ENCODE measurements at places on chromosomes 7 and 10. TPM values are rescaled to one million over a fixed set of nuclear protein-coding genes. Genes with fewer than 3 reads are reported as not detected.

CALHM1 gene
- total RNA-seq: not detected

TCAF2 gene
- total RNA-seq: 2.1 TPM

DNA sequence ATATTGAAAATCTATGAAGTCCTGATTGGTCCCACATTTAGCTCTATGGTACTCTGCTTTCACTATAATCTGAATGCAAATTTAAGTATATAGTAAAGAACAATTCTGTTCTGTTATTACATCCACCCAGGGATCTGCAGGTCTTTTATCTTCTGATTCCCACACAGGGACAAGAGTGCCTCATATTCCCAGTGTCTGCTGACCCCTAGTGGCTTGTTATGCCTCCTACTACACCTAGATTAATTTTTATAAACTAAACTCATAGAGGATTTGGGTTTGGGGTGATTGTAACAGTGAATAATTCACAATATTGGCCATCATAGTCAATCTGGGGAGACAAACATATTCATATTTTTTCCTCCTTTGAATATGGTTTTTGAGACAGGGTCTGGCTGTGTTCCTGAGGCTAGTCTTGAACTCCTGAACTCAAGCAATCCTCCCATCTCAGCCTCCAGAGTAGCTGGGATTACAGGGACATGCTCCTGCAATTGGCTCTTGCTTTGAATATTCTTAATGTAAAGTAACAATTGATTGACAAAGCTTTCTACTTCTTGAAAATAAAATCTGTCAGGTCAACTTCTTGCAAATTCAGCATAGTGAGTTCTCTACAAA is 282.1 kb downstream of the KCND2 start:
- no peaks in the 10 kb centered on the region for H3K36me3 ChIP-seq
- no peak overlapping the region for H3K27ac ChIP-seq
- no peaks in the 10 kb centered on the region for H3K27me3 ChIP-seq
- no peaks in the 10 kb centered on the region for H3K4me1 ChIP-seq
- no peak for DNase-seq

GRCh38 chr7:157795199-157795598 is 458.4 kb downstream of the DNAJB6 start:
- no peaks in the 10 kb centered on the region for H3K4me1 ChIP-seq
- no peak for DNase-seq
- no peaks in the 10 kb centered on the region for H3K27me3 ChIP-seq
- no peak overlapping the region for H3K4me3 ChIP-seq

- no peak overlapping the region for H3K4me3 ChIP-seq
- no peak overlapping the region for H3K27ac ChIP-seq
- no peaks in the 10 kb centered on the region for H3K4me1 ChIP-seq
- no peaks in the 10 kb centered on the region for H3K36me3 ChIP-seq
Observed at GRCh38 chr7:64869912-64870562, 33.0 kb upstream of the ZNF273 start.

- H3K27ac ChIP-seq: peak overlapping the region; percentile 62
- H3K27me3 ChIP-seq: no peaks in the 10 kb centered on the region
- H3K4me3 ChIP-seq: peak overlapping the region; percentile 22
Observed at GRCh38 chr10:3935933-3936359, 150.9 kb upstream of the KLF6 start.

DNA sequence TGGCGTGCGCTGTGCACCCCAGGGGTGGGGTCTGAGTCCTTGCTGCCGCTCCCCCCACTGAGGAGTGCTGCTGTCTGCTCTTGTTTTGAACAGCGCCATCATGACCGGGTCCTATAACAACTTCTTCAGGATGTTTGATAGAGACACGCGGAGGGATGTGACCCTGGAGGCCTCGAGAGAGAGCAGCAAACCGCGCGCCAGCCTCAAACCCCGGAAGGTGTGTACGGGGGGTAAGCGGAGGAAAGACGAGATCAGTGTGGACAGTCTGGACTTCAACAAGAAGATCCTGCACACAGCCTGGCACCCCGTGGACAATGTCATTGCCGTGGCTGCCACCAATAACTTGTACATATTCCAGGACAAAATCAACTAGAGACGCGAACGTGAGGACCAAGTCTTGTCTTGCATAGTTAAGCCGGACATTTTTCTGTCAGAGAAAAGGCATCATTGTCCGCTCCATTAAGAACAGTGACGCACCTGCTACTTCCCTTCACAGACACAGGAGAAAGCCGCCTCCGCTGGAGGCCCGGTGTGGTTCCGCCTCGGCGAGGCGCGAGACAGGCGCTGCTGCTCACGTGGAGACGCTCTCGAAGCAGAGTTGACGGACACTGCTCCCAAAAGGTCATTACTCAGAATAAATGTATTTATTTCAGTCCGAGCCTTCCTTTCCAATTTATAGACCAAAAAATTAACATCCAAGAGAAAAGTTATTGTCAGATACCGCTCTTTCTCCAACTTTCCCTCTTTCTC is 26.0 kb downstream of the BNIP3 start:
- DNase-seq: no peak
- no peaks in the 10 kb centered on the region for H3K4me1 ChIP-seq
- H3K27ac ChIP-seq: no peak overlapping the region
- H3K4me3 ChIP-seq: no peak overlapping the region
- H3K27me3 ChIP-seq: no peaks in the 10 kb centered on the region

DNAJB9 gene
- 85.6 TPM for total RNA-seq

GRCh38 chr7:7922684-7923385 is 45.8 kb upstream of the GLCCI1 start:
- H3K36me3 ChIP-seq: no peaks in the 10 kb centered on the region
- H3K27me3 ChIP-seq: no peaks in the 10 kb centered on the region
- DNase-seq: no peak

NYAP1 gene
- total RNA-seq: 0.29 TPM

VAX1 gene
- total RNA-seq: not detected

CALHM2 gene
- total RNA-seq: 19.8 TPM

ZNF655 gene
- 41.5 TPM for total RNA-seq

DNA sequence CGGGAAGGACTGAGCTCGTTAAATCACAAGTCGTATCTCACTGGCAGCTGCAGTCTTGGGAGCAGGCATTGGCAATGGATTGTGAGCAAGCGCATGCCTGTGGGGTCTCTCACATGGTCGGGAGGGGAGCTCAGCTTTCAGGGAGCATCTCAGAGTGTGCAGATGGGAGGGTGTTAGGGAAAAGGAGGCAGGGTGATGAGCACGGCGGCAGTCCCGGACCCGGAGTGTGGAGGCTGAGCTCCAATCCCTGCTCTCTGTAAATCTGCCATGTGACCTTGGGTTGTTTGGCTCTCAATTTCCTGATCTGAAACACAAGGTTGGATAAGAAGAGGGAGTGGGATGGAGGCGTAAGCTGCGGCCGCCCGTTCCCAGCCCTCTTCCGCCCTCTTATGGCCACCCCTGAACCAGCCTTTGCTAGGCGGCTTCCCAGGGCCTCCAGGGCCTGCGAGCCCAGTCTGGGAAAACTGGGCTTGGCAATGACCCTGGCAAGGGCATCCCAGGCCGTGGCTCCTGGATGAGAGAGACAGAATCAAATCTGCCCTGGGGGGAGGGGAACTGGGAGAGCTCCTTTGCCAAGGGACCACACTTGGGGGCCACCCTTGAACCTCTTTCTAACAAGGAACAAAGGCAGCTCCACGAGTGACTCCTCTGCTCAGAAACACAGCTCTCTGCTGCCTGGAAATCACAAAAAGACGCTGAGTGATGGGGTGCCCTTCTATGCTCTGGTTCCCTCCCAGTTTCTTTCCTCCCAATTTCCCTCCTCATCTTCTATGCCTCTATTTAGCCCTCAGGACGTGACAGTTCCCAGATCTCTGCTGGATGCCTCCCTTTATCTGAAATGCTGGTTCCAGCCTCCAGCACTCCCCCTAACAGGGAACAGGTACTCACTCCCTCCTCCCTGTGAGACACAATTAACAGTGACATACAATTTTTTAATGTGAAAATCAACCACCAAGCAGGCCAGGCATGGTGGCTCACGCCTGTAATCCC is 41.7 kb upstream of the LOXL4 start:
- H3K36me3 ChIP-seq: no peaks in the 10 kb centered on the region
- H3K4me1 ChIP-seq: peaks cover 19% of the 10 kb centered on the region
- no peaks in the 10 kb centered on the region for H3K27me3 ChIP-seq
- no peak overlapping the region for H3K4me3 ChIP-seq
- no peak overlapping the region for H3K27ac ChIP-seq

DNA sequence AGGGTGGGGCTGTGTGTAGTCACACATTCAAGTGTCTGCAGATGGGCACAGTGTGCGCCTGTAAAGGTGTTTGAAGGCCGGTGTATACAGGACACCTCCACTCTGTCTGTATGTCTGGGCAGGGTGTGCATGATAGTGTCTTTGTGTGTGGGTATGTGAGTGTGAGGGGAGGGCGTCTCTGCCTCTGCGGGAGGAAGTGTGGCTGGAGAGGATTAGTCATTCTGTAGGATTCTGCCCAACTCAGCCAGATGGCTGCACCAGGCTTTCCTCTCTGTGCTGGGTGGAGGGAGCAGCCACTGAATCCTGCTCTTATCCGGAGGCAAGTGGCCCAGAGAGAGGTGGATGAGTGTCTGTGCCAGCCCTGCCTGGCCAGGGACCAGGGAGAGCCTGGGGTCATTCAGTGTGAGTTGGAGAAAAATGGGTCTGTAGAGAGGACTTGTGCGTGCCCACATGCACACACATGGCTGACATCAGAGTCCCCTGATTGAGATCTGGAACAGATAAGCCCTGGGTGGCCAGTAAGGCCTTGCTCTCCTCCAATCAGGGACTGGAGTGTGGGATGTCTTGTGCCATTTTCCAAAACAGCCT is 1.7 kb downstream of the SFXN3 start:
- peaks cover 7% of the 10 kb centered on the region for H3K4me1 ChIP-seq
- H3K36me3 ChIP-seq: peaks cover 14% of the 10 kb centered on the region
- H3K4me3 ChIP-seq: peak overlapping the region; percentile 80
- H3K27me3 ChIP-seq: no peaks in the 10 kb centered on the region
- DNase-seq: no peak

- DNase-seq: no peak
- no peak overlapping the region for H3K4me3 ChIP-seq
- H3K27ac ChIP-seq: no peak overlapping the region
- H3K27me3 ChIP-seq: no peaks in the 10 kb centered on the region
- no peaks in the 10 kb centered on the region for H3K4me1 ChIP-seq
Observed at GRCh38 chr10:82969405-82969804, 1094.4 kb downstream of the NRG3 start.

MLXIPL gene
- 107 TPM for total RNA-seq

- DNase-seq: no peak
- no peaks in the 10 kb centered on the region for H3K4me1 ChIP-seq
- no peaks in the 10 kb centered on the region for H3K27me3 ChIP-seq
- no peaks in the 10 kb centered on the region for H3K36me3 ChIP-seq
- no peak overlapping the region for H3K27ac ChIP-seq
- H3K4me3 ChIP-seq: no peak overlapping the region
Observed at GRCh38 chr10:79475877-79476276, 30.5 kb upstream of the ZCCHC24 start.

DNA sequence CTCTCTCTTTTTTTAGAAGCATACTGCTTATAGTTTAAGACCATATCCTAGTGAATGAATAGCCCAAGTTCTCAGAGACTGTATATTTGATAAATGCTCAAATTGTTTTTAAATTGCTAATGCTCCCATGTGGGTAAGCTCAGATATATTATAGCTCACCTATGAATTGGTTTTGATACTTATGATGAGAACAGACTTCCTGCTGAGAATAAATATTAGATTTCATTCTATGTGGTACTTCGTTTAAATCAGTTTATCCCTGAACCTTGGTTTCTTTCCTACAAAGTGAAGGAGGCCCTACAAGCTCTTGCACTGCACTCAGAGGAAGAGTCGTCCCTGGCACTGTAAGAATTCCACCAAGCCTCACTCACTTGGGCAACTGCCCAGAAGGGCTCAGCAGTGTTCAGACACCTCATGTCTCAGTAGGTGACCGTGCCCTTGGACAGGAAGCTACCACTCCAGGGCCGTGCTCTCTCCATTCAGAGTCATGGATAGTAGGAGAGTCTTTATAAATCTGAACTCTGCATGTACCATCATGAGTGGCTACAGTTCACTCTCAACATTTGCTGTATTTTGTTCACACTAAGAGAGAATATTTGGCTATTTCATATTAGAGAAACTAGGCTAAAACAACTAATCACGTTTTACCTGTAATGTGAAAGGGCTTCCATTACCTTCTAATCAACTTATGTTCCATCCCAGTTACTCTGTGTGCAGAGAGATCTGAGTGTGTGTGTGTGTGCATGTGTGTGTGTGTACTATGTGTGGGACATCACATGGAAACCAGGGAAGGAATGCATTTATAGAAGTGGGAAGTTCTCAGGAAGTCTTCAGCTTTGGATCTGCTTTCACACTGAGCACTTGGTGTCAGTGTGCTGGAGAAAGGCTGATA is 93.8 kb downstream of the PTPRE start:
- peaks cover 36% of the 10 kb centered on the region for H3K27me3 ChIP-seq
- no peak overlapping the region for H3K4me3 ChIP-seq
- no peak for DNase-seq
- peaks cover 5% of the 10 kb centered on the region for H3K4me1 ChIP-seq
- H3K36me3 ChIP-seq: no peaks in the 10 kb centered on the region
- H3K27ac ChIP-seq: no peak overlapping the region

HOXA1 gene
- total RNA-seq: not detected

DNA sequence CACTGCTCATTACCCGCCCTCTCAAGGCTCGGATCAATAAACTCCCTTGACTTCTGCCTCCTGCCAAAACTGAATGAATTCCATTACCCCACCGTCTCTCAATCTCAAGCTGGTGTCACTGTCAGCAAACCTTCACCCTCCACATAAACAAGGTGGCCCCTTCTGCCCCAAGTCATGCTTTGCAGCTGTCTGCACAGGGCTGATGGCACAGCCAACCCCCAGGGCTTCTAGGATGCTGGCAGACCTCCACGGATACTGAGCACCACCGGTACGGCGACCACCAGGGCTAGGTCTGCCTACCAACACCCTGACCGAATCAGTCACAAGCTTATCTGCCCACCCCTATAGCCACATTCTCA is 46.1 kb downstream of the PARD3 start:
- H3K4me1 ChIP-seq: peaks cover 80% of the 10 kb centered on the region
- H3K27me3 ChIP-seq: no peaks in the 10 kb centered on the region
- DNase-seq: no peak
- peak overlapping the region; percentile 67 for H3K27ac ChIP-seq

- H3K4me3 ChIP-seq: no peak overlapping the region
- no peaks in the 10 kb centered on the region for H3K36me3 ChIP-seq
- no peaks in the 10 kb centered on the region for H3K27me3 ChIP-seq
- no peak overlapping the region for H3K27ac ChIP-seq
- no peaks in the 10 kb centered on the region for H3K4me1 ChIP-seq
- DNase-seq: no peak
Observed at GRCh38 chr10:78764436-78764835, 304.3 kb upstream of the ZMIZ1 start.

FAM241B gene
- total RNA-seq: 1.1 TPM

Data from gastrocnemius medialis (tissue), 4 donors.